ENCODE measurements at places on chromosomes 1 and 21. TPM values are rescaled to one million over a fixed set of nuclear protein-coding genes. Genes with fewer than 3 reads are reported as not detected.

Gene MAP10
- polyA plus RNA-seq = 5.8 TPM

Gene SPRR1B
- polyA plus RNA-seq = not detected

Gene CTSS
- polyA plus RNA-seq = 14.7 TPM

Gene INSRR
- polyA plus RNA-seq = 1.6 TPM

Gene MIXL1
- polyA plus RNA-seq = 0.32 TPM

Gene PLCH2
- 2.1 TPM for polyA plus RNA-seq

Gene C1orf53
- polyA plus RNA-seq = 1.7 TPM

Gene ZNF648
- 0.64 TPM for polyA plus RNA-seq

Gene DCST2
- 1.8 TPM for polyA plus RNA-seq

Gene CR1
- polyA plus RNA-seq = 20.2 TPM

Gene FAM131C
- polyA plus RNA-seq = 1.0 TPM

Gene GUCA2B
- not detected for polyA plus RNA-seq

Gene RNPC3
- 36.2 TPM for polyA plus RNA-seq

Gene DNALI1
- polyA plus RNA-seq = 67.6 TPM

Gene COL9A2
- 19.2 TPM for polyA plus RNA-seq

Gene UCK2
- 24.2 TPM for polyA plus RNA-seq

Gene REN
- 138 TPM for polyA plus RNA-seq

Gene AMY1C
- not detected for polyA plus RNA-seq

Gene STYXL2
- 0.43 TPM for polyA plus RNA-seq

Gene CHRM3
- polyA plus RNA-seq = 6.5 TPM

- no peak for DNase-seq
These were observed 186.2 kb upstream of the C1orf174 start for GRCh38 chr1:4086085-4086850.

GRCh38 chr1:239458144-239458500, 71.8 kb downstream of the CHRM3 start:
- no peak for DNase-seq

DNA sequence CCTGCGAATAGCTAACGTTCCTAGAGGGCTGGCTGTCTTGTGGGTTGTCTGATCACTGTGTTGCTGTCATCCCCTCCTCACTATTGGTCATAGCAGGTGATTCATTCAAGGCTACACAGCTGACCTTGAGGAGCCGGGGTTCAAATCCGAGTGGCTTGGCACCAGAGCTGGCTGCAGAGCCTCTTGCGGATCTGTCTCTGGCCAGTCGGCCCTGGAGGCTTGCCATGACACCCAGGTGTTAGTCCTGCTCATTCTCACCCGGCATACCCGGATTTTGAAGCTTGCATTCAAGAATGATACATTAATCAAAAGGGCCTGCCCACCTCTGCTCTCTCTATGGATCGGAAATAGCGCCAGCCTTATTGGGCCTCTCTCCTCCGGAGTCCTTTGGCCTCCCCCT, 110.4 kb downstream of the DHRS3 start:
- no peak for DNase-seq

GRCh38 chr1:26125946-26126320, 14.3 kb downstream of the PDIK1L start:
- no peak for DNase-seq

DNA sequence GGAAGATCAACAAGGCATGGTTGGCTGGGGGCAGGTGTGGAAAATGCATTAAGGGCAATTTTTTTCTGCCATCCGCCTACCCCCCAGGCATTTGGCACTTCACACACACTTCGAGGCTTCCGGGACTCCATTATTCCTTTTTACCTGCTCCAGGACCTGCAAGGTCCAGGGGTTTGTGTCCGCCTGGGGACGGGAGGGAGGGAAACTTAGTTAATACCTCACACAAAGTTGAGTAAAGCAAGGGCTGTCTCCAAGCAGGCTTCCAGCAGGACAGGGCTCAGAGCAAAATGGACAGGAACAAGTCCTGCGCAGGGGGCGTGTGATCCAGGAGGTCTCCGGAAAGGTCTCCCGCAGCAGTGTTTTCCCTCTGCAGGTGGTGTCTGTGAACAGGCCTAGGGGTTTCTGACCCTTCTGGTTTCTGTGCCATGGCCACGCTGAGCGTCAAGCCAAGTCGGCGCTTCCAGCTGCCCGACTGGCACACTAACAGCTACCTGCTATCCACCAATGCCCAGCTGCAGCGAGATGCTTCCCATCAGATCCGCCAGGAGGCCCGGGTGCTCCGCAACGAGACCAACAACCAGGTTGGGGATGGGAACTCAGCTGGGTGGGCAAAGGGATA, 712 bp downstream of the TEKT2 start:
- no peak for DNase-seq

DNA sequence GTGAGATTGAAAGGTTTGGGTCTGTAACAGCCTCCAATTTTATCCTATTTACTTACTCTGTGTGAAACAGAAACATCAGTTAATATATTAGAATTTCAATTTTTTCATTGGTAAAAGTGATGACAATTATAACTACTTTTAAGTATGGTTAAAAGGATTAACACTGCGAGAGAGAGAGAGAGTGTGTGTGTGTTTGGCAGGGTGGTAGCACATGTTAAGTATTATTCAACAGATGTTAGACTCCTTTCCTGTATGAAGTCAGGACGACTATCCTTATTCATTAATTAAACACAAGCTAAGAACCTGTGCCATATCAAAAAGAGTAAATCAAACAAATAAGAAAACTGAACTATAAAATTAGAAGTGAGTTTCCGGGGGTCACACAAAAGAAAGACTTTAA, 662.5 kb downstream of the PLPP3 start:
- no peak for DNase-seq

GRCh38 chr1:195964516-195964915, 643.7 kb downstream of the KCNT2 start:
- DNase-seq = no peak

- no peak for DNase-seq
These were observed 58.4 kb upstream of the COL6A1 start for GRCh38 chr21:45923146-45923545.

DNA sequence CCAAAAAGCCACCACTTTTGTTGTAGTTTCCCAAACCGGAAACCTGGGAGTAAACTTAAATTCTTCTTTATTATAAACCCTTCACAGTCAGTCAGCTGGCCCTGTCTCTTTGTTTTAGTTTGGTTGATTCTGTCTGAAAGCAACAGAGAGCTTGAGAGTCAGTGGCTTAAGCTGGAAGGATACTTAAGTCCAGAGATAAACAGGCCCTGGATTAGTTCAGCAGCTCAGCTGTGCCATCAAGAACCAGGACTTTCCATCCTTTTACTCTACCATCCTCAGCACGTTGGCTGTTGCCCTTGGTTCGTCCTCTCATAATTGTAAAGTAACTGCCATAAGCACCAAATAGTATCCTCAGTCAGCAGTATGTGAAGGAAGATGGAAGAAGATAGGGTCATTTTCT, 4.5 kb downstream of the DESI2 start:
- no peak for DNase-seq

GRCh38 chr1:71964188-71964587, 318.2 kb downstream of the NEGR1 start:
- DNase-seq = no peak

DNA sequence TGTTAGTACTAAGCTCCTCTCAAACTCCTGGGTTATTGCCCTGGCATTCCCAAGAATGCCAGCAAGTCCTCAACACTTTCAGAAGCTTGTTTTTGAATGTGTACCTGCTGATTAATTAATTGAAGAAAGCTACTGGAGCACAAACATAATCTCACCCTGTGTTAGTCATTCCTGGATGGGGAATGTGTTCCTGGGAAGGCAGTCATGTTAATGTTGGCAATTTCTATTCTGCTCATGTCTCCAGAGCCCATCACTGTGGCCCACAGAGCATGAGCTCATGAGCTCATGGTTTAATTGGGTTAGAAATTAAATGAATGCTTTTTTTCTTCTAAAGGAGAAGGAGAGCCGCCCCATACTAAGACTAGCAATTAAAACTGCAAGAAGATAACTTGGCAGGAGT, 31.9 kb upstream of the KCNA3 start:
- no peak for DNase-seq

DNA sequence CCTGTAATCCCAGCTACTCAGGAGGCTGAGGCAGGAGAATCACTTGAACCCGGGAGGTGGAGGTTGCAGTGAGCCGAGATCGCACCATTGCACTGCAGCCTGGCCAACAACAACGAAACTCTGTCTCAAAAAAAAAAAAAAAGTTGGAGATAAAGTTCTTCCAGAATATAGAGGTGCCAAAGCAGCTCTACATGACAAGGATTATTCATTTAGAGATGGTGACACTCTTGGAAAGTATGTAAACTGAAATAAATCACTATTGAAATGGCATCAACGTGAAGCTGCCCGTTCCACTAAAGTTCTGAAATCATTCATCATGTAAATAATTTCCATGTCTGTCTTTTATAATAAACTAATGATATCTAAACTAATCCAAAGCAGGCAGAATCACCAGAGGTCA, 14.9 kb downstream of the EIF4G3 start:
- DNase-seq = no peak

DNA sequence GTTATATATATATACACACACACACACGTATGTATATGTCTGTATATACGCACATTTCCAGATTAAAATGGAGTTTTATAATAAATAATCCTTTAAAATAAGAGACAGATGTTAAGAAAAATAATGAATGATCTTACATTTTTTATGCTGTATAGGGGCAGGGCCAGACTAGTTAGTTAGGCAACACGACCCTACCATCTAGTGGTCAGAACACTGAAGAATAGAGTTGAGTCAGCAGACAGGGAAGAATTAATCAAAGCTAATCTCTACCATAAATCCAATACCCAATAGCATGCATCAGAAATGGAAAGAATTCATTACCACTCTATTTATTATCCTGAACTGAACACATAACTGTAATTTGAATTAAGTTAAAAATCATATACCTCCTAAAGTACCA, 156.7 kb downstream of the BRINP3 start:
- no peak for DNase-seq

- DNase-seq = no peak
These were observed 16.9 kb upstream of the MTF2 start for GRCh38 chr1:93061895-93062792.

- no peak for DNase-seq
These were observed 5.0 kb upstream of the FCAMR start for GRCh38 chr1:206975306-206975705.

DNA sequence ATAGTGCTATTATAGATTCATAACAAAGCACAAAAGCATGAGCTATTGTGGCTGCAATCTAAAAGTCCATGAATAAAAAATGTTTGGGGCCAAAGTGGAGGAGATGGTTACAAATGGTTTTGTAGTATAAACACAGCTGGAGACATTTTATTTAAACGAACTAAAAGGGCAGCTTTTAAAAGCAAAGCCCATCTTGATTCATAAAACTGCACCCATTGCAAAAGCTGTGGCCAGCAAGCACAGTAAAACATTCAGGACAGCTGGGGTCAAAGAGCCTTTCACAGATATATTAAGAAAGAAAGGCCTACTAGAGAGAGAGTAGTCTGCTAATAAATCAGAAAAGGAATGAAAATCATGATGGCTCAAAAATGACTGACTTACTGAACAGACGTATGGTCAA, 520.8 kb downstream of the NUF2 start:
- DNase-seq = no peak

DNA sequence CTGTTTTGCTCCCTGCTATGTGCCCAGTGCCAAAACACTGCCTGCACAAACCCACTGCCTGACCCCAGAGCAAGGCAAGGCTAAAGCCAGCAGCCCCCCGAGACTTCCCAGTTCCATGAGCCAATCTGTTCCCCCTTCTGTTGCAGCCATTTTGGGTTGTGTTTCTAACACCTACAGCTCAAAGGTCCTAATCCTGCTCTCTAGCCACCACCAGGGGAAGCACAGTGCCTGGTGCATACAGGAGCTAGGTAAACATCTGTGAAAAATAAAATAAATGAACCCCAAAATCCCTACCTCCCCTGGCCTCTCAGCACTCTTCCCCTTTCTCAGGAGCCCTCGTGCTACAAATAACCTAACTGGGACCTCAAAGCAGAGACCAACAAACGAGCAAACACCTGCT, 190.2 kb downstream of the MATN1 start:
- DNase-seq = no peak

DNA sequence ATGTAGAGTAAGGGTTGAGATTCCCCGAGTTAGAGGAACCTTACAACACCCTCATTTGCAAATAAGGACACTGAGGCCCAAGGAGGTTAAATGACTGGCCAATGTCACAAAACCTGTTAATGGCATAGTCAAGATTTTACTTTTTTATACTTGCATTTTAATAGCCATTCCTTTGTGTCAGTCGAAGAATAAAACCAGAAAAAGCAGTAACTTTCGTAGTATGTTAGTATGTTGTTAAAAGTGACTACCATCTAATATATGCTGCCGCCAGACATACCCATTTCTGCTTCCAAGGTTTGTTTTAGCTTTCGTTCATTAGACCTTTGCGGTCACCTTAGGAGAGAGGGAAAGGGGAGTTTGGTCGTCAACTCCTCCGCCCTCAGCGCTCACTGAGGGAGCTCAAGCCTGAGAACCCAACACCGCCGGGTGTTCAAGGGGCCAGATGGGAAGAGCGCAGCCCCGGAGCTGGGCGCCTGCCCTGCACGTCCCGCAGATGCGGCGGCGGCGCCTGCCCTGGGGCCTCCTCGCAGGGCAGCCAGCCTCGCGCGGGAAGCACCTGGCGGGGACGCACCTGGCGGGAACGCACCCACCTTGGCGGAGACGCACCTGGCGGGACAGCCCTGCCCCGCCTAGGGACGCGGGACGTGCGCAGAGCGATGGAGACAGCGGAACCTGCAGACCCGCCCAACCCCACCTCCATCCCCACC, 466 bp downstream of the VPS26C start:
- DNase-seq = no peak

GRCh38 chr1:238621405-238621804, 730.7 kb upstream of the ZP4 start:
- DNase-seq = no peak

GRCh38 chr1:18529714-18530113, 49.0 kb downstream of the KLHDC7A start:
- no peak for DNase-seq

GRCh38 chr1:201125019-201125418, 2.0 kb downstream of the ASCL5 start:
- DNase-seq = no peak

GRCh38 chr1:66256629-66257572, 277.1 kb upstream of the SGIP1 start:
- DNase-seq = no peak

- DNase-seq = no peak
These were observed 17.2 kb upstream of the NCF2 start for GRCh38 chr1:183607322-183607980.
